ENCODE measurements at places on chromosomes 1 and 21.

DNA sequence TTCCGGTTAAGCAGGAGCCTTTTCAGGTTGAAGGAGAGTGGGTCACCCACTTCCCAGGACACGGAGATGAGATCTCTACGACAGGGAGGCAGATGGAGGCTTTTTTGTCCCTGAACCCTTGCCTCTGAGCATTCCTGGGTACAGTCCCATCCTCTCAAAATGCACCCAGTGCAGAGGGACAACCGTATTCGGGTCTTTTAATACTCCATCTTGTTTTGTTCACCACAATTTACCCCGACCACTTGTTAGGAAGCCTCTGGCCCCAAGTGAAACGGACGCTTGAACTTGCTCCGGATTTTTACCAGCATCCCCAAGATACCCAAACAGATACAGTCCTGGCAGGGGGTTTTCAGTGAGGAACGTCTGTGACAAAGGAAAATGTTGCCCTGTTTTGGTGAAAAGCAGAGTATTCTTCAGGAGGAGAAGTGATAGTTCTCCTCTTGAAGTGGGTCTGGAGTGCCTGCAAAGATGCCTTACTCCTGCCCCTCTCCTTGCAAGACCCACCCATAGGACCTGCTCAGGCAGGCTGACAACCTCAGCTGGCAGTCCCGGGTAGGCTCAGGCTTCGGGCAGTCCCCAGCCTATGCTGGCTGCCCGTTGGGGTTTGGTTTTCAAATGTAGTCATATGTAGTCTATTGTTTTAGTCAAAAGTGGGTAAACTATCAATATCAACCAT is 669 bp upstream of the ARL8A start:
- DNase-seq: peak; percentile 48

DNA sequence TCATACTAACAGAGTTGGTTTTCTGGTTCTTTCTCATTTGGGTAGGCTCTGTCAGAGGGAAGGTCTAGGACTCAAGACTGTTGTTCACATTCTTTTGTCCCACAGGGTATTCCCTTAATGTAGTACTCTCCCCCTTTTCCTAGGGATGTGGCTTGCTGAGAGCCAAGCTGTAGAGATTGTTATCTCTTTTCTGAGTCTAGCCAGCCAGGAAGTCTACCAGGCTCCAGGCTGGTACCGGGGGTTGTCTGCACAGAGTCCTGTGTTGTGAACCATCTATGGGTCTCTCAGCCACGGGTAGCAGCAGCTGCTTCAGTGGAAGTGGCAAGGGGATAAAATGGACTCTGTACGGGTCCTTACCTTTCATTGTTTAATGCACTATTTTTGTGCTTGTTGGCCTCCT is 226.4 kb downstream of the LBR start:
- no peak for DNase-seq

DNA sequence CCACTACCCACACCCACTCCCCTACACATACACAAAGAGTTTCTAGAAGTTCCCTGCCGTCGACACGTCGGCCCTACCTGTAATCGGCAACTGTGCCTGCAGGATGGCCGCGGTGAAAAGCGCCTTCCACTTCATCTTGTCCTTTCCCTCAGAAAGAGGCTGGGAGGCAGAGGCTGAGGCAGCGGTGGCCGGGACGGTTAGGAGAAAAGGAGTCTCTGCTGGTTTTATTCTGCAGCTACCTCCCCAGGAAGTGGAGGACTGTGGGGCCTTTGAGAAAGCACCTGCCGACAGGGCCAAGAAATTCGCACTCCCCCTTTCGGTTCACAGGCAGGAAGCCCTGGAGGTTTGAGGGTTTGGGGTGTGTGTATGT is at the start of gene CD247:
Gene CD247, minus strand, starts transcription at position 199 of the 370 bp plus-strand sequence. Its CDS starts 64 bp downstream, at position 135.
- no peak for DNase-seq

- DNase-seq: peak; percentile 60
These were observed 49.7 kb downstream of the ELAVL4 start for GRCh38 chr1:50158421-50158820.

- no peak for DNase-seq
These were observed 28.3 kb downstream of the HEATR1 start for GRCh38 chr1:236576004-236576403.

DNA sequence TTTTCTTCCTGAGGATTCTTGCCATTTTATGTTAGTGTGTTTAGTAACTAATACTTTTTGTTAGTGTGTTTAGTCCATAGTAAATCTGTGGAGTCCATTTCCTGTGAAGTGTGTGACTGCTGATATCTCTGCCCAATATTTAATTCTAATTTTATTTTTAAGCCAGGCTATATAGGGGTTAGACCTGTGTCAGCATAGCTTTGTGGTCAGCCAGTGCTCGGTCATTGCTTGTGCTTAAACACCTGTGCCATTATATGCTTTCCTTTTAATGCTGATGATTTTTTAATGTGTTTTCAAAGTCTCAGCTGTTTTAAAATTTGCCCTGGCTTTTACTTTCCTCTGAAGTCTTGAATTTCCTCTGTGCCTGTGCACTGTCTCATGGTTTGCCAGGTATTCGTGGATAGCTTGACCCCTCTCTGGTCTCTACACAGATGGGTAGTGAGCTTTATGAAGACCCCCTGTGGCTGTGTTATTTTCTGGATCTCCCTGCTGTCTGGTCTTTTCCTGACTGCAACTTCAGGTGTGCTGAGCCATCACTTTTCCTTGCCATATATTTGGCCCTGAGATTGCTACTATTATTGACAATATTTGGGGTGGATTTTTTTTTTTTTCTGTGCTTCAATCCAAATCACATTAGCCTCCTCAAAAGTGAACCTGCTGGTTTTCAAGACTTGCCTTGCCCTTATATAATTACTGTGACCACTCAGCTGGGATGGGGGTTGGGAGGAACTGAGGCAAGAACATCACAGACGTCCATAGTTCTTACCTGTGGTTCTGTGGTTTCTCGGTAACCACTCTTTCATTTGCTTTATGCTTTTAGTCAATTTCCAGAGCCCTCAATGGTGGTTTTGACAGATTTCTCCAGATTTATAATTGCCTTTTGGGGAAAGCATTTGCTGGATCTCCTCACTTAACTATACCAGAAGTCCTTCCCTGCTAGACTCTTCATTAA is 59.6 kb downstream of the RPS6KC1 start:
- no peak for DNase-seq

- DNase-seq: peak; percentile 67
These were observed 759.8 kb downstream of the ADGRL2 start for GRCh38 chr1:82560566-82560965.

Measured in epithelial cell of esophagus (primary cell).